CD8-positive, alpha-beta memory T cell (primary cell): ENCODE measurements at places on chromosomes 12 and 14.

DNA sequence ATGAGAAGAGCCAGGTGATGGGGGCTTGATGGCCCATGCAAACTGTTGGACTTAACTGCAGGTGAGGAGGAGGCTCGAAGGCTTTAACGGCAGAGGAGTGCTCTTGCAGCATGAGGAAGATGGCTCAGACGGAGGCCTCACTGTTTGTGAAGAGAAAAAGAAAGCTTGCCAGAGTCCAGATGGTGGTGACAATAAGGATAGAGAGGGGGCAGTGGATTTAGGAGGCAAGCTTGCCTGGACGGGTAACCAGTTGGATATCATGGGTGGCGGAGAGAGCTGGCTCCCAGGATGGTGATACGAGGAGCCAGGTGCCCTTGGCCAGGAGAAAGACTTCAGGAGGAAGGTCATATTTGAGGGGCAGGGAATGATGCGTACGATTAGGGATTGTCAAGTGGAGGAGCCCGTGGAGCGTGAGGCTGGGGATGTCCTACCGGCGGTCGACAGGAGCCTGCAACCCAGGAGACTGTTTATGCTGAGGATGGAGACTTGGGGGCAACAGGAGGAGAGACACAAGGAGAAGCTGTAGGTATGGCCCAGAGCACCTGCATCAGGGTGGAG is 71.8 kb downstream of the CACNA1C start:
- no peak for DNase-seq

DNA sequence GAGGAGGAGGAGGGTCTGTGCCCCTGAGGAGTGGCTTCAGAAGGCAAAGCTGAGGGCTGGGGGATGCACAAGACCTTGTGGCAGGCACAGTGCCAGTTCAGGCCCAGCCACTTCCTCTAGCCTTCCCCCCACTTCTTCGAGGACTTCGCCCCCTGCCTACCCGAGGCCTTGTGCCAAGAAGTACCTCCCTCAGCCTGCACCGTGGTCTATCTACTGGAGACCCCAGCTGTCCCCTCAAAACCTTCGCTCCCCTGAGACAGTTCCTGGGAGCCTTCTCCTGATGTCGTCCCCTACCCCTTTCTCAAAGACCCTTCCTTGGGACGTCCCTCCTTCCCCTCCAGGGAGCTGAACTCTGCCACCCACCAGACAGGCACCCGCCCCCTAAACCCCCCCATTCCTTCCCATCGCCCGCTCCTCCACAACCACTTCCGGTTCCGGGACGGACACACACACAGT is 604 bp downstream of the ZNF384 start:
- DNase-seq, result peak; percentile 33

GRCh38 chr14:37842106-37842505 is 246.7 kb downstream of the TTC6 start:
- no peak for DNase-seq

DNA sequence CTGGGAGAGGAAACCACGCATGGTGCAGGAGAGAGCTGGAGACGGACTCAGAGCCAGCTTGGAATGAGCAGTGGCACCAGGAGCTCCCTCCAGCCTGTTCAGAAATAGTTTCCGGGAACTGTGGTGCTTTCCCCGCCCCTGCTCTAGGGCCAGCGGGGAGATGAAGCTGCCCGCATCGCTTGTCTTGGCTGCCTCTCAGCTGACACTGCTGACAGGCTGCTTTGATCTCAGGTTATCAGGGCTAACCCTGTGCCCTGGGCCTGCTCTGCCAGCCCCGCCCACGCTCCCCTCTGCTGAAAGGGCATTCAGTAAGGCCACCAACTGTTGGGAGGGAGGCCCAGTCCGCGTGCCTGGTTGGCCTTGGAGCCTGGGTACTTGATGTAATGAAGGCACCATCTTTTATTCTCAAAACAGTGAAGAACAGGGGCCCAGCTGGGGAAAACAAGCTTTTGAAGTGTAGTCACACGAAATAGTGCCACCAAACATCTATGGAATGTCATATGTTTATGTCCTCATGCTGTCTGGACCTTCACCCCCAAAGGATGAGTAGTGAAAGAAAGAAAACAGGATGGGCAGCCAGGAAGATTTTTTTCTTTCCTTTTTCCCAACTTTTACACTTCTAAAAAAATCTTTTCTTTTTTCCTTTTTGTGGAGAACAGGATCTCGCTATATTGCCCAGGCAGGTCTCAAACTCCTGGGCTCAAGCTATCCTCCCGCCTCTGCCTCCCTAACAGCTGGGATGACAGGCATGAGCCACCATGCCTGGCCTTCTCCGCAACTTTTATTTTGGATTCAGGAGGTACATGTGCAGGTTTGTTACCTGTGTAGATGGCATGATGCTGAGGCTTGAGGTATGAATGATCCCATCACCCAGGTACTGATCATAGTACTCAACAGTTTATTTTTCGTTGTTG is 115.9 kb upstream of the TBX3 start:
- no peak for DNase-seq

- peak; percentile 66 for DNase-seq
Observed at GRCh38 chr12:108630481-108631207, 3.0 kb downstream of the SELPLG start.

- DNase-seq, result no peak
Observed at GRCh38 chr12:122125452-122126341, 47.1 kb downstream of the MLXIP start.

DNA sequence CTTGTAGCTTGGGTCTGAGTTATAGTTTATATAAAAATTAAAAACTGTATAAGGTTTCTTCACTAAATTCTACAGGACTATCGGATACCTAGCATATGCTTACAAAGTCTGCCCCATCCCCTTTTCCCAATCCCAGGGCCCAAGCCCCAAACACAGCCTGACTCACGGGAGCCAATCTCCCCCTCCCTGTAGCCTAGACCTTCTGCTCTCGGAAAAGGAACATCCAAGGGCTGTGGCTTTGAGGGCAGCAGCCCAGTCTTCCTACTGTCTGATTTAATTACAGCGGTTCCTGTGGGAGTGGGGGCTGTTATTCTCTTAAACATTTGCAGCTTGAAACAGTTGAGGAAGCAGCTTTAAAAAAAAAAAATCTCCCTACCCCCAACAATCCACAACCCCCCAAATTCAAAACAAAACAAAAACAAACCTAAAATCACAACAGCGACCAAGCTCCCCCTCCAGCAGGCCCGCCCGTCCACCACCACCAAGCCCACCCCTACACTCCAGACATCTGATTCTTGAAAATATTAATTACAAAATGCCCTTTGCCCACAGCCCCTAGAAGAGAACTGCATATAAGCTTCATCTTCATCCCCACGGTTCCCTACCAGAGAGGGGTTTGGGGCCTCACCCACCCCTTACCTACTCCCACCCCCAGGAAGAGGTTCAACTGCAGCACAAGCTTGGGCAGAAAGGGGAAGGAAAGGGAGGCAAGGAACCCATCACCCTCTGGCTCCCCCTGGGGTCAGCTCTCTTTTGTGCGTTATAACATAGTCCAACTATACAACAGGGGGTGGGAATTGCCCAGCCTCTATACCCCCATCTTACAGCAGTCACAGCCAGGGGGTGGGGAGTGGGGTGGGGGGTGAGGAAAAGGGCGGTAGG is 1.1 kb upstream of the PRKAG1 start:
- DNase-seq, result peak; percentile 42

GRCh38 chr12:65634626-65635331 is 189.5 kb upstream of the HMGA2 start:
- DNase-seq, result no peak

- DNase-seq, result no peak
Observed at GRCh38 chr12:124652661-124653060, 85.2 kb upstream of the NCOR2 start.

GRCh38 chr12:103852498-103852997 is 11.5 kb upstream of the NT5DC3 start:
- DNase-seq, result no peak

DNA sequence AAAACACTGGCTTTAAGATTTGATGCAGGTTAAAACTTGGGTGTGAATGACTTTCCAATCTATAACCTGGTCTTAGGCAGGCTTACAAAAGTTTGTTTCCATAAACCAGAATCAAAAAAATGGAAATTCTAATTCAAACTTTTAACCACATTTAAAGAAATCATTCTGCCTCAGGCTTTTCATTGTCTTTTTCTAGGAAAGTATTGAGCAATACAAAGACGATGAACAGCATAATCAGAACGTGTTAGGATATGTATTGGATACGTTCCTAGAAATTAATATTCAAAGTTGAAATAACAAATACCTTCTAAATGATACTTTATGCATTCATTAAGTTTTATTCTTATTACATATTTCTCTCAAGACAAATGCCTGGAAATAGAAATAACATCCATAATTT is 172.9 kb downstream of the CEP128 start:
- DNase-seq, result no peak

DNA sequence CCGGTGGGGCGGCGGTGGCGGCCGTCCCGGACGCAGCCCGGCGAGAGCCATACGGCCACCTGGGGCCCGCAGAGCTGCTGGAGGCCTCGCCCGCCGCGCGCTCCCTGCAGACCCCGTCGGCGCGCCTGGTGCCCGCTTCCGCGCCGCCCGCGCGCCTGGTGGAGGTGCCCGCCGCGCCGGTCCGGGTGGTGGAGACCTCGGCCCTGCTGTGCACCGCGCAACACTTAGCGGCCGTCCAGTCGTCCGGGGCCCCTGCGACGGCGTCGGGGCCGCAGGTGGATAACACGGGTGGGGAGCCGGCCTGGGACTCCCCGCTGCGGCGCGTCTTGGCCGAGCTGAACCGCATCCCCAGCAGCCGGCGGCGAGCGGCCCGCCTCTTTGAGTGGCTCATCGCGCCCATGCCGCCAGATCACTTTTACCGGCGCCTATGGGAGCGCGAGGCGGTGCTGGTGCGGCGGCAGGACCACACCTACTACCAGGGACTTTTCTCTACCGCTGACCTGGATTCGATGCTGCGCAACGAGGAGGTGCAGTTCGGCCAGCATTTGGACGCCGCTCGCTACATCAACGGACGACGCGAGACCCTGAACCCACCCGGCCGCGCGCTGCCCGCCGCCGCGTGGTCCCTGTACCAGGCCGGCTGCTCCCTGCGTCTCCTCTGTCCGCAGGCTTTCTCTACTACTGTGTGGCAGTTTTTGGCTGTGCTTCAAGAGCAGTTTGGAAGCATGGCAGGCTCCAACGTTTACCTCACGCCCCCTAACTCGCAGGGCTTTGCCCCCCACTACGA is 716 bp downstream of the RIOX1 start:
- peak; percentile 64 for DNase-seq

- no peak for DNase-seq
Observed at GRCh38 chr12:7915661-7916403, 20.2 kb downstream of the SLC2A3 start.

GRCh38 chr12:62259631-62259992 is 592 bp upstream of the USP15 start:
- no peak for DNase-seq

GRCh38 chr12:74018849-74019248 is 518.8 kb upstream of the ATXN7L3B start:
- no peak for DNase-seq

DNA sequence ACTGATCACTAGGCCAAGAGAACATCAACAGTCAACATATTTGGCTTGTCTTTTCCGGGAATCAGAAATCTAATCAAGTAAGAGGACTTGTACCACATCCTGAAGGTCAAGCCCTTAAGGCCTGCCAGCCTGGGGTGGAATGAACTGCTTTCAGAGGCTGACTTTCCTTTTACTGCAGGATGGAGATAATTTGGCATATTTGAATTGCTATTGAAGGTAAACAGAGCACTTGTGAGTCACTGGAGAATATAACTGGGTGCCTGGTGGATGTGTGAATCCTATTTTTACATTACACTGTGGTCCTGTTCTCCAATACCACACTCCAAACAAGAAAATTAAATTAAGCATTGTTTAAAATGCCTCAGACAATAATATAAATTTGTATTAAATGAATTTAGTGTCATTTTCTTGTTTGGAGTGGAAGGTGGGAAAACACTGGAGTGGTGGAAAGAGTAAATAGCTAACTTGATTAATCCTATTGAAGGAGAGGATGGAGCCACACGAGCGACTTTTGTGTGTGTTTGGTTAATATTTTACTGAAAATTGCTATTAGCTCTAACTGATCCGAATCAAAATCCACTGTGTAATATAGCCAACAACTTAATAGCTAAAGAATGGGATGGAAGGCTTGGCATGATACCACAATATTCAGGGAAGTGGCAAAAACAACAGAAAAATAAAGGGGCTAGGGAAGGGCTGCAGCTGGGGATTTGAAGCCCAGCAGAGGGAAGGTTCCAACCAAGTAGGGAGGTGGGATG is 89.4 kb downstream of the OTX2 start:
- no peak for DNase-seq

- no peak for DNase-seq
Observed at GRCh38 chr12:9049520-9050133, 60.3 kb downstream of the KLRG1 start.

DNA sequence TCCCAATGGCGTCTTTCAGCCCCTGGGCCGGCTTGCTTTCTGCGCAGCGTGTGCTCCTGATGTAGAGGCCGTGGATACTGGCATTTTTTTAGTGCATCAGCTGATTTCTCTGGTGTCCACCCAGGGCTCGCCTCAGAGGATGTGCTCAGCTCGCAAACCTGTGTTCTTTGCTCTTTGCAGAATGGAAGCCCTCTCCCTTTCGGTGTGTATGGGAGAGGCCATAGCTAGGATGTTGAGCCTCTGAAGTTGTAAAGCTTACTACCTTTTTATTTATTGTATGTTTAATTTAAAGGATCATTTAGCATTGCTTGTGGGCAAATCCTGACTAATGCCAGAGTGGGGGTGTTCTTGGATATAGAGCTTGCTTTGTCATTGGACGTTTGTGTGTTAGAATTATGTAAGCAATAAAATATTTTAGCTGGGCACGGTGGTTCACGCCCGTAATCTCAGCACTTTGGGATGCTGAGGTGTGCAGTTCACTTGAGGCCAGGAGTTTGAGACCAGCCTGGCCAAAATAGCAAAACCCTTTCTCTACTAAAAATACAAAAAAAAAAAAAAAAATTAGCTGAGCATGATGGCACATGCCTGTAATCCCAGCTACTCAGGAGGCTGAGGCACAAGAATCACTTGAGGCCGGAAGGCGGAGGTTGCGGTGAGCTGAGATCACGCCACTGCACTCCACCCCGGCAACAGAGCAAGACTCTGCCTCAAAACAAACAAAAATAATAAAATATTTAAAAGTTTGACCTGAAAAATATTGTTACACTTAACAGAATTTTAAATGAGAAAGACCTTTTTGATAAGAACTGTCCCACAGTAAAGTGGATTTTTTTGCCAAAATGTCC is 52.6 kb upstream of the MMP17 start:
- DNase-seq, result no peak

DNA sequence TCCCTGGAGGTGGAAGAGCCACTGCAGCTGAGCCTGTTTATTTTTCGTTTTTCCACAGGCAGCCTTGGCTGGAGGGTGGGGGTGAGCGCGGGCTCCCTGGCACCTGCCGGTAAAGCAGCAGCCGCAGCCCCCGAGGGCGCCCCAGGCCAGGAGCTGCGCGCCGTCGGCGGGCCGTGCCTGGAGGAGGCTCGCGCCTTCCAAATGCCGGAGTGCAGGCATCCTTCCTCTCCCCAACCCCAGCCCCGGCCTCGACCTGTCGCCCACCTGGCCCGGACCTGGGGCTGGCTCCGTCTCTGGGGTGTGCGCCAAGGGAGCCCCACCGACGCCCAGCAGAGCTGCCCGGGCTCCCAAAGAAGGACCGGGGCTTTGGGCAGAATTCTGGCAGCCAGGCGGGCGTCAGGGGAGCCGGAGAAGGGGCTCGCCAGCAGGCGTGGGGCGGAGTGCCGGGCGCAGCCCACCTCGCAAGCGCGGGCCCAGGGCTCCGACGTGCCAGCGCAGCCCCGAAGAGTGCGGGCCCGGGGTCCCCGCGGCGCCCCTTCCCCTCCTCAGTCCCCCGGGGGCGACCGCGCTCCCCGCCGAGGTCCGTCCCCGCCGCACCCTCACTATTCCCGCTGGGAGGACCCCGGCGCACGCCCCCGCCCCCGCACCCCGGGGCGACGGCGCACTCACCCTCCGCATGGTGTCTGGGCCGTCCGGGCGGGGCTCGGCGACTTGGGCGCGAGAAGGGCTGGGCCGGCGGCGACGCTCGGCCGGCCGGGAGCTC is 130.3 kb downstream of the NDUFA12 start:
- DNase-seq, result no peak
